ENCODE measurements at places on chromosomes 1 and 21. TPM values are rescaled to one million over a fixed set of nuclear protein-coding genes. Genes with fewer than 3 reads are reported as not detected.

GRCh38 chr1:8536515-8536914 lies 218.6 kb downstream of the SLC45A1 start:
- no peak overlapping the region for H3K27ac ChIP-seq
- H3K36me3 ChIP-seq, result no peaks in the 10 kb centered on the region
- no peak overlapping the region for H3K4me3 ChIP-seq
- H3K27me3 ChIP-seq, result no peaks in the 10 kb centered on the region

GRCh38 chr1:39711104-39711965 lies 20.1 kb upstream of the HPCAL4 start:
- no peak for DNase-seq
- no peaks in the 10 kb centered on the region for H3K4me1 ChIP-seq
- H3K27me3 ChIP-seq, result peaks cover 3% of the 10 kb centered on the region
- no peaks in the 10 kb centered on the region for H3K36me3 ChIP-seq
- H3K4me3 ChIP-seq, result no peak overlapping the region
- H3K27ac ChIP-seq, result no peak overlapping the region

The OR6F1 gene
- not detected for polyA plus RNA-seq

The CD1C gene
- polyA plus RNA-seq, result 0.28 TPM

GRCh38 chr1:61517345-61517744 lies 207.6 kb downstream of the TM2D1 start:
- no peak overlapping the region for H3K4me3 ChIP-seq
- H3K27me3 ChIP-seq, result no peaks in the 10 kb centered on the region
- no peaks in the 10 kb centered on the region for H3K36me3 ChIP-seq
- no peak for DNase-seq
- H3K27ac ChIP-seq, result no peak overlapping the region

The SLAMF1 gene
- 0.21 TPM for polyA plus RNA-seq

GRCh38 chr1:10867138-10867721 lies 70.8 kb upstream of the CASZ1 start:
- DNase-seq, result peak; percentile 57
- peak overlapping the region; percentile 57 for H3K4me3 ChIP-seq
- H3K27ac ChIP-seq, result no peak overlapping the region
- peaks cover 35% of the 10 kb centered on the region for H3K4me1 ChIP-seq

DNA sequence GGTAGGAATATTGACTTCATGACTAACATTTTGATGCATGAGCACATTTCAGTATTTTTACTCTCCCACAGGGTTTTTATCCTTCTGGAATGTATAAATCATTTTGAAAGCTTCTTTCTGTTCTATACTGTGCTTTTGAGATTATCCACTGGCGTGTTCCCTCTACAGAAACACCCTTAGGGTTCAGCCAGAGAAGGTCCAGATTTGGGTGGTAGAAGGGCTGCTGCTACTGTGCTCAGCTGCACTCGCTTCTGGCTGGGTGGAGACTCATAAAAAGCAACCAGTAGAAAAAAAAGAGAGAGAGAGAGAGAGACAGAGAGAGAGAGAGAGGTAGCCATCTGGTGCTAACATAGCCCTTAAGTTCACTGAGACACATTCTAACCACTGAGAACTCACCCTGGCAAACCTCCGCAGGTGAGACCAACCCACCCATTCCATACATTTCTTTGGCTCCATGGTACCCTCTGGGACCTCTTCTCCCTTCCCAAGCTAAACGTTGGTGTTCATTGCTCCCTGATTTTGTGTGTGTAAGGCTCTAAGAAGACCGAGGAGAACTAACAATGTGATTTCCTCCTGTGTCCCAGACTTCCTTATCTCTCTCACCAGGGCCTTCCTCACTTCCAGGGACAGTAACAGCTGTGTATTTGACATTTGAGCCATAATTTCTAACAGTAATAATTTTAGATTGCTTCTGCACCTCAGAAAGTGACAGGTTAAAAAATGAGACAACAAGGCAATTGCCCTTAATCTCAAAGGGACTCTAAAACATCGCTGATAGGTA lies 7.2 kb downstream of the APCS start:
- no peak for DNase-seq
- no peak overlapping the region for H3K4me3 ChIP-seq
- H3K4me1 ChIP-seq, result no peaks in the 10 kb centered on the region
- no peaks in the 10 kb centered on the region for H3K27me3 ChIP-seq
- H3K27ac ChIP-seq, result no peak overlapping the region
- no peaks in the 10 kb centered on the region for H3K36me3 ChIP-seq

GRCh38 chr1:155529929-155530328 lies 32.7 kb downstream of the ASH1L start:
- DNase-seq, result no peak
- H3K27me3 ChIP-seq, result no peaks in the 10 kb centered on the region
- H3K4me3 ChIP-seq, result no peak overlapping the region

- no peak overlapping the region for H3K4me3 ChIP-seq
- DNase-seq, result no peak
- no peaks in the 10 kb centered on the region for H3K36me3 ChIP-seq
- H3K4me1 ChIP-seq, result no peaks in the 10 kb centered on the region
- H3K27ac ChIP-seq, result no peak overlapping the region
- no peaks in the 10 kb centered on the region for H3K27me3 ChIP-seq
These were observed 240.9 kb upstream of the ADGRL2 start for GRCh38 chr1:81559662-81560350.

DNA sequence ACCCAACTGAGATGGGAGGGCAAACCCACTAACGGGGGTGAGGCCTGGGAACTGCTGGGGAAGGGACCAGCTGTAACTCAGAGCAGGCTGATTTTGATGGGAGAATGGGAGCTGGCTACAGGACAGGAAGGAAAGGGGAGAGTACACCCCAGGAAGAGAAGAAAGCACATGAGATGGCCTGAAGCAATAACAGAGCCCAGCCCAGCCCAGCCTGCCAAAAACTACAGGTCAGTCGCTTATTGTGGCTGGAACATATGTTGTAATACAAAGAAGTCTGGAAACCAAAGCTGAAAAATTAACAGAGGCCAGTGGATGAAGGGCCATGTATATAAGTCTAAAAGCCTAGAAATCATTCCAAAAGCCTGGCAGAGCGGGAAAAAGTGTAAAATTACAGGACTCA lies 1.6 kb downstream of the ITLN2 start:
- no peaks in the 10 kb centered on the region for H3K36me3 ChIP-seq
- no peak overlapping the region for H3K27ac ChIP-seq
- no peaks in the 10 kb centered on the region for H3K4me1 ChIP-seq
- no peaks in the 10 kb centered on the region for H3K27me3 ChIP-seq
- DNase-seq, result no peak

- peaks cover 22% of the 10 kb centered on the region for H3K4me1 ChIP-seq
- no peak overlapping the region for H3K27ac ChIP-seq
- H3K27me3 ChIP-seq, result no peaks in the 10 kb centered on the region
These were observed 78.9 kb downstream of the RAP1GAP start for GRCh38 chr1:21590126-21590880.

DNA sequence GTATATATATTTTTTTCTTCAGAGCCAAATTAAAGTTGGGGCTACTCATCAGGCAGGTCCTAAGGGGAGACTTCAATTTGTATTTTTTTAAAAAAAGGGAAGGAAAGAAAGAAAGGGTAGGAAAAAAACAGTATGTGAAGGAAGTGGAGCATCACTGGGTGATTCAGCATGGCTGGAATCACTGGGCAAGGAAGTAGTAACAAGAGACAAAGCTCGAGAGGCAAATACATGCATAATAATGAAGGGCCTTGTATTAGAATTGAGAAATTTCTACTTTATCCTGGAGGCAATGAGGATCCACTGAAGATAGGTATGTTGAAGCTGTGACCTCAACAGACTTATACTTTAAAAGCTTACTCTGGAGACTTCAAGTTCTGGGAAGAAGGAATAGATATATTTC lies 184.4 kb downstream of the COQ8A start:
- DNase-seq, result no peak
- H3K4me1 ChIP-seq, result no peaks in the 10 kb centered on the region
- H3K4me3 ChIP-seq, result no peak overlapping the region
- no peaks in the 10 kb centered on the region for H3K27me3 ChIP-seq
- H3K27ac ChIP-seq, result no peak overlapping the region
- H3K36me3 ChIP-seq, result no peaks in the 10 kb centered on the region

GRCh38 chr1:204723131-204723787 lies 37.7 kb upstream of the LRRN2 start:
- H3K4me1 ChIP-seq, result no peaks in the 10 kb centered on the region
- no peak overlapping the region for H3K4me3 ChIP-seq
- DNase-seq, result peak; percentile 7
- peaks cover 34% of the 10 kb centered on the region for H3K27me3 ChIP-seq
- H3K36me3 ChIP-seq, result no peaks in the 10 kb centered on the region

The TMEM52 gene
- 7.9 TPM for polyA plus RNA-seq

- H3K4me3 ChIP-seq, result no peak overlapping the region
- DNase-seq, result no peak
- H3K4me1 ChIP-seq, result peaks cover 9% of the 10 kb centered on the region
- H3K27me3 ChIP-seq, result no peaks in the 10 kb centered on the region
These were observed 259.7 kb upstream of the VAMP3 start for GRCh38 chr1:7511381-7511780.

The HPDL gene
- 0.46 TPM for polyA plus RNA-seq

DNA sequence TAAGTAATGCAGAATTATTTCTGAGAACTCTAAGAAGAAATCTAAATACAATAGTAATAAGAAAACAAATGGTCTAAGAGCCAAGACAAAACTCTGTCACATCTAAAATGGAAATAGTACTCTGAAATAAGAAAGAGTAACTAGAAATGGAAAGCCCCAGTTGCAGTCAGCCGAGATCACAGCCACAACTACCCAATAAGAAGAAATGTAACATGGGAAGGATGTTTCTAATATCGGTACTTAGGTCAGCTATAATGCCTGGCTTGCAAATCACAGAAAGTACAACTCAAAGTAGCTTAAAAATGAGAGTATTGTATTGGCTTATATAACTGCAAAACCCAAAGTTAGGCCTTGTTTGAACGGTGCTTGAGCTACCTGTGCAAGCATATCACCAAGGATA lies 58.6 kb upstream of the USP25 start:
- no peak overlapping the region for H3K27ac ChIP-seq
- H3K36me3 ChIP-seq, result no peaks in the 10 kb centered on the region
- H3K27me3 ChIP-seq, result no peaks in the 10 kb centered on the region
- no peak overlapping the region for H3K4me3 ChIP-seq
- DNase-seq, result no peak

DNA sequence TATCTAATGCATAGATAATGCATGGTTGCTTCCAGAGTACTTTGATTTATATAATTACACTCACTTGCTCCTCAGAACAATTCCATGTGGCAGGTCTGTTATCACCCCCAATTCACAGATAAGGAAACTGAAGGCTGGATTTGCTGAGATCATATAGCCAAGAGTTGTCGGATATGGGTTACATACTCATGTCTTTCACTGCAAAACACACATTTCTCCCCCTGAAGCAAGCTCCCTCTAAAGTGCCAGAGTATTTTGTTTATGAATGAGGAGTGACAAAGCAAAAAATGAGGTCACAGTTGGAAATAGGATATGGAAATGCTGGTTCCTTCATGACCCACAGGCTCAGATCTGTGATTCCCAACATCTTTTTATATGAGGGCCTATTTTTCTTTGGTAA lies 134.2 kb downstream of the ROR1 start:
- DNase-seq, result no peak
- no peaks in the 10 kb centered on the region for H3K4me1 ChIP-seq
- H3K27ac ChIP-seq, result no peak overlapping the region
- H3K27me3 ChIP-seq, result no peaks in the 10 kb centered on the region

The RNASEL gene
- 1.9 TPM for polyA plus RNA-seq

DNA sequence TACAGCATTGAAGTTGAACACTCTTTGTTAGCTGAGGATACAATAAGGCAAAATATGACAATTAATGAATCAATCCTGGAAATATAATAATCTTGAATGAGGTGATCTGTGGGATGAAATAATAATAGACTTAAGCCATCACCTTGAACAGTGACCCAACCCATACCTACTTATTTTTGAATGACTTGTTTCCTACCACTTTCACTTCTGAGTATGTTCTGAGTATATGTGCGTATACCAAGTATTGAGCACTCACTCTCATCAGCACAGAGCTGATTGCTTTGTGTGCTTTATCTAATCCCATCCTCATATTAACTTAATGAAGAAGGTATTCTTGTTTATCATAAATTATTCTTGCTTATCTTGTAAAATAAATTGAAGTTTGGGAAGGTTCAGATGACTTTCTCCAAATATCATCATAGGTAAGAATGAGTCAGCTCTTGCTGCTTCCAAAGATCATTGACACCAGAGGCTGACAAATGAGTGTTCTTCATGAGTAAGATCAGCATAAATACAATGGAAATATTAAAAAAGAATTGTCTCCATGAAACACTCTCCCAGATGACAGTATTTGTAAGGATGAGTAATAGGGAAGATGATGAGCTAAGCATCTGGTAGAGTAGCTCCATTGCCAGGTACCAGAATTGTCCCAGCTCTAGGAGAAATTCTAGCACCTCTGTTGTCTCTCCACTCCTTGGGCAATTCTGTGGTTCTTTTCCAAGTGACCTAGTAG lies 198.1 kb upstream of the KIAA0040 start:
- no peaks in the 10 kb centered on the region for H3K4me1 ChIP-seq
- no peak for DNase-seq
- H3K27me3 ChIP-seq, result peaks cover 1% of the 10 kb centered on the region
- H3K4me3 ChIP-seq, result no peak overlapping the region
- no peak overlapping the region for H3K27ac ChIP-seq
- H3K36me3 ChIP-seq, result no peaks in the 10 kb centered on the region

DNA sequence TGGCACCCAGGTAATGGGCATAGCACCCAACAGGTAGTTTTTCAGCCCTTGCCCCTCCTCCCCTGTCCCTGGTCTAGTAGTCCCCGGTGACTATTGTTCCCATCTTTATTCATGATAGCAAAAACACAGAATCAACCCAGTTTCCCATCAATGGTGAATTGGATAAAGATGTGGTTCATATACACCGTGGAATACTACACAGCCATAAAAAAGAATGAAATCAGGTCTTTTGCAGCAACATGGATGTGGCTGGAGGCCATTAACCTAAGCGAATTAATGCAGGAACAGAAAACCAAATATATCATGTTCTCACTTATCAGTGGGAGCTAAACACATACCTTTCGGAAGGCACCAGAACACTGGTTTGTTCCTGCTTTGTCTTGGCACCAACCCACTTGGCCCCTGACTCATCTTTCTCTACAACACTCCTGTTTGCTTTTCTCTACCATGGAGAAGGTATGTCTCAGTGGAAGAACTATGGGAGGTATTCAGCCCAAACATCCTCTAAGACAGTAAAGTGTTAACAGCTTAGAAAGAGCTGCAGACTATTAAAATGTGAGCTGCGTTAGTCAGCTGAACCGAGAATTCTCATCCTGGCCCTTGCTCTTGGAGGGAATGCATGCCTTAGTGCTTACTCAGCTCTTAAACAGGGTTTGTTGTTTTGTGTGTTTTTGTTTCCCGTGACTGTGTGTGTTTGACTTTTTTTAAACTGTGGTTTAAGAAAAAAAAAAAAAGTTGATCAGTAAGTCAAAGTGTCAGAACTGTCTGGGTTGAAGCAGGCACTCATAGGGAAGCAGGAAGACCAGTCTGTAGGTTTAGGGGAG lies 203.0 kb downstream of the TOMM20 start:
- no peaks in the 10 kb centered on the region for H3K36me3 ChIP-seq
- H3K4me3 ChIP-seq, result no peak overlapping the region

DNA sequence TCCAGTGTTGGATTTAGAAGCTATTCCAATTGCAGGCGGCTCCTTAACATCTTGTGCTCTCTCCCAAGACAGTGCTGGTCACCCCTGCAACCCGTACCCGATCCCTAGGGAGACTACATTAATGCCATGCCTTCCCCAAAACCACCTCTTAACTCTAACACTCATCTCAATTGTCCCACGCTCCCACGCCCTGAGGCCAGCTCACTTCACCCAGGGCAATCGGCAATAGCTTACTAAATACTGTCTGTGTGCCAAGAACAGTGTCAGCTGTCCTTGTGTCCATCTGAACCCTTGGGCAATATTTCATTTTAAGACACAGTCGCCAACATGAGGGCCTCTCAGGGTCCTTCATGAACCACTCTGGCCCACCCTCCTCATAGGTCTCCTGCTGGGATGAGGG lies 13.9 kb downstream of the C1orf198 start:
- DNase-seq, result no peak
- H3K4me3 ChIP-seq, result no peak overlapping the region
- peaks cover 44% of the 10 kb centered on the region for H3K4me1 ChIP-seq
- H3K27ac ChIP-seq, result no peak overlapping the region

The HTR6 gene
- not detected for polyA plus RNA-seq

All from heart left ventricle (tissue), 16 donors.